ENCODE measurements at places on chromosomes 2 and 18. TPM values are rescaled to one million over a fixed set of nuclear protein-coding genes. Genes with fewer than 3 reads are reported as not detected.

Gene OSR1
- polyA plus RNA-seq, result 6.7 TPM

Gene PLEKHM3
- 13.9 TPM for polyA plus RNA-seq

Gene PKDCC
- polyA plus RNA-seq, result 451 TPM

Gene NPC1
- 17.9 TPM for polyA plus RNA-seq

Gene COL3A1
- 850 TPM for polyA plus RNA-seq

Gene BMP10
- not detected for polyA plus RNA-seq

Gene KCNG3
- 1.0 TPM for polyA plus RNA-seq

Data from renal cortex interstitium (tissue), 15 donors.